ENCODE measurements at places on chromosomes 6 and 20. TPM values are rescaled to one million over a fixed set of nuclear protein-coding genes. Genes with fewer than 3 reads are reported as not detected.

GRCh38 chr6:4908062-4908461 lies 95.8 kb downstream of the RPP40 start:
- no peak for DNase-seq

DNA sequence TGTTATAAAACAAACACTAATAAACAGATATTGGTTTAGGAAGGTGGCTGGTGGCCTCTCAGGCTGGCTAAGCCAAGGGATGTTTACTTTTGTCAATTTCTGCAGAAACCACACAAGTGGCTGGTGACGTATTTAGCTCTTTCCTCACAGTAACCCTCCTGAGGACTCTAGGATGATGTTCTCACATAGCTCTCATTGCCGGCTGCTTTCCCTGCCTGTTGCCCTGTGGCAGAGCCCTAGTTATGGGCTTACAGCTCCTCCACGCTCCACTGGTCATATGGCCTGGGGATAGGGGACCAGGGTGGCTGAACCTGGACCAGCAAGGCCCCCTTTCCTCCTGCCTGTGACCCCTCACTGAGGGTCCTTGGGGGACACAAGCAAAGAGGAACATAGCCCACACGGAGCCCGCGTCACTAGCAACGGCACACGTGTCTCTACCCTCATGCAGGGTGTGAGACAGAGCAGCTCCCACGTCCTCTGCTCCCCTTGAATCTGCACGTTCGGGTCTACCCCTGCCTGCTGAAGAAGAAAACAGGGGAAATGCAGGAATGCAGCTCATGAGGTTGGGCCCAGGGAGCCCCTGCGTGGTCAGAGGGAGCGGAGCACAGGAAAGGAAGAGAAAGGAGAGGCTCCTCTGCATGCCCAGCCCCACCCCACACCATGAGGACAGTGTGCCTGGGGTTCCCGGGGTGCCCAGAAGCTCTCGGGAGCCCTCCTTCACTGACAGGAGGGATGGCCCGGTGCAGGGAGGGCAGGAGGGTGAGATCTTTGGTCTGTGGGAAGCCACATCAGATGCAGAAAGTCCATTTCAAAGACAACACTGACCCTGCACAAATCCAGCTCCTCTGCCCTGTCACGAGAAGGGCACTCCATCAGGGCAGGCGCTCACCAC lies 13.9 kb downstream of the RAMACL start:
- peak; percentile 98 for DNase-seq

The MYH7B gene
- 0.09 TPM for polyA plus RNA-seq

DNA sequence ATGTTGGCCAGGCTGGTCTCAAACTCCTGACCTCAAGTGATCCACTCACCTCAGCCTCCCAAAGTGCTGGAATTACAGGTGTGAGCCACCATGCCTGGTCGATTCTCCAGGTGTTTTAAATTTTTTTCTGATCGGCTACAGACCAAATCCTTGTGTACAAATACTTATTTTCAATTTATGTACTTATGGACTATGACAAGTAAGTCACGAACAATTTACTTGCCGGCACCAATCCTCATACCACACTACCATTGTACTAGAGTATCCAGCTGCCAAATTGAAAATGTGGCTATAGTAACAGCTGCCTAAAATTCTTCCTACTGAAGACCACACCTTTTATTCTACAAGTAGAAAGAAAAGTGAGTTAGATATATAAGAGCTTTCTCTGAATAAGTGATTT lies 26.9 kb downstream of the LIN28B start:
- DNase-seq, result no peak

The SNX21 gene
- polyA plus RNA-seq, result 19.2 TPM

The SNAP25 gene
- polyA plus RNA-seq, result 2.0 TPM

DNA sequence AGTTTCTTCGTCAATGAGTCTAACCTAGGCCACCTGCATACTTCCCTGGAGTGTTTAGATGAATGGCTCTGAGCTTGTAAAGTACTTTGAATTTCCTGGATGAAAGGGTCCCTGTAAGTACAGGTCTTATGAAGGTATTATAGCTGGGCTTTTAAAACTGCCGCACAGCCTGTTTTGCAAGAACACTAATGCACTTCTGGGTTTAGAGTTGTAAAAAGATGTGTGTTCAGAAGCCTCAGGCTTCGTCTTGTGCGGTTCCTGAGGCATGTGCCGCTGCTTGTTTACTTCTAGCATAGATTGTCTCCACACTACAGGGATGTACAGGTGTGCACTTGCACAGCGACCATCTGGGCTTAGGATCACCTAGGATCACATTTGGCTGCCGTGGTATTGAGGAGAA lies 324.5 kb downstream of the SOX4 start:
- no peak for DNase-seq

The DCDC2 gene
- not detected for polyA plus RNA-seq

GRCh38 chr20:15930311-15931305 lies 642.6 kb downstream of the KIF16B start:
- DNase-seq, result peak; percentile 39

DNA sequence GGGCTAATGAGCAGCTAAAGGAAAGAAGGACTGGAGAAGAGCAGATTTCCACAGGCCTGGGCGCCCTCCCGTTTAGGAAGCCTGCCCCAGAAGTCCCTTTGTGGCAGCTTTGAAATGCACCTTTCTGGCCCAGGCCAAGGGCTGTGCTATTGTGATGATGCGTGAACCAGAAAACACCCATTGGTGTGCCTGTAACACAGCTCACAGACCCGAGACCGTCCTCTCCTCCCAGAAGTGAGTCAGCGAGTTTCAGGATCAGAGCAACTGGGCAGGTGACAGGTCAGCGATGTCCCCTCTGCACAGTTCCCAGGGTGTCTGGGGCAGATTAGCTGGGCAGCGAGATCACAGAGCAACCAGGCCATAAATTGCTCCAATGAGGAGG lies 71.9 kb upstream of the SULF2 start:
- no peak for DNase-seq

The MTHFD1L gene
- polyA plus RNA-seq, result 43.5 TPM

The VSX1 gene
- polyA plus RNA-seq, result not detected

The CRISP3 gene
- not detected for polyA plus RNA-seq

- DNase-seq, result peak; percentile 55
These were observed 136.3 kb downstream of the KIF13A start for GRCh38 chr6:17851001-17851719.

DNA sequence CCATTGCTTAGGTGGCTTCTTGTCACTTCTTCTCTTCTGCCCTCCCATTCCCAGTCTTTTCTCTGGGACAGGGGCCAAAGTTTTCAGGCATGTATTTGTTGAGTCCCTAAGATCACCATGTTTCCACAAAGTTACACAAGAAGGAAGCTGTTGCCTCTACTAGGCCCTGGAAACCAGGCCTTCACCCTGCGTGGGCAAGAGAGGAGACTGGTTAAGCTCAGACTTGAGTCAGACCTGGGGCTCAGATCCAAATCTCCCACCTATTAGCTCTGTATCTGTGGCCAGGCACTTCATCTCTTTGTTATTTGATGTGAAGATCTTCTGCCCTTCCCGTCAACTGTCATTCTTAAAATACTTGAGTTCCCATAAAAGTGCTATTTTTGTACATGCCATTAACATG lies 154.6 kb downstream of the SASH1 start:
- DNase-seq, result peak; percentile 75

GRCh38 chr20:59647271-59647670 lies 42.9 kb downstream of the PHACTR3 start:
- DNase-seq, result no peak

The ZBTB9 gene
- 4.7 TPM for polyA plus RNA-seq

DNA sequence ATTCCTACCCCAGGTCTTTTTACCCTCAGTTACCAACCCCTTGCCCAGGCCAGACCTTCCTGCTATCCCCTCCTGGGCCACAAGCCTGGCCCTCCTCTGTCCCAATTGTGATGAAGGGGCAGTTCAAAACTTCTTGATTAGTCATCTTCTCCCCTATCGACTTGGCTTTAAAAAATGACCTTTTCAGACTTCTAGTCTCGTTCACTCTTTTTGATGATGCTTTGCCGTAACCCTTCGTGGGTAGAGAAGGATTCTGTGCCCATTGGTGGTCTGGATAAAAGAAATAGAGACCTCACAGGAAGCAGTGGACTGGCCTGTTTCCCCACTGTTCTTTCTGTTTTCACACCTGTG lies 5.5 kb downstream of the VEGFA start:
- DNase-seq, result no peak

The PDE10A gene
- polyA plus RNA-seq, result 3.9 TPM

GRCh38 chr20:56072165-56072564 lies 66.8 kb upstream of the CBLN4 start:
- DNase-seq, result no peak

The NT5DC1 gene
- 12.0 TPM for polyA plus RNA-seq

The INSM1 gene
- not detected for polyA plus RNA-seq

DNA sequence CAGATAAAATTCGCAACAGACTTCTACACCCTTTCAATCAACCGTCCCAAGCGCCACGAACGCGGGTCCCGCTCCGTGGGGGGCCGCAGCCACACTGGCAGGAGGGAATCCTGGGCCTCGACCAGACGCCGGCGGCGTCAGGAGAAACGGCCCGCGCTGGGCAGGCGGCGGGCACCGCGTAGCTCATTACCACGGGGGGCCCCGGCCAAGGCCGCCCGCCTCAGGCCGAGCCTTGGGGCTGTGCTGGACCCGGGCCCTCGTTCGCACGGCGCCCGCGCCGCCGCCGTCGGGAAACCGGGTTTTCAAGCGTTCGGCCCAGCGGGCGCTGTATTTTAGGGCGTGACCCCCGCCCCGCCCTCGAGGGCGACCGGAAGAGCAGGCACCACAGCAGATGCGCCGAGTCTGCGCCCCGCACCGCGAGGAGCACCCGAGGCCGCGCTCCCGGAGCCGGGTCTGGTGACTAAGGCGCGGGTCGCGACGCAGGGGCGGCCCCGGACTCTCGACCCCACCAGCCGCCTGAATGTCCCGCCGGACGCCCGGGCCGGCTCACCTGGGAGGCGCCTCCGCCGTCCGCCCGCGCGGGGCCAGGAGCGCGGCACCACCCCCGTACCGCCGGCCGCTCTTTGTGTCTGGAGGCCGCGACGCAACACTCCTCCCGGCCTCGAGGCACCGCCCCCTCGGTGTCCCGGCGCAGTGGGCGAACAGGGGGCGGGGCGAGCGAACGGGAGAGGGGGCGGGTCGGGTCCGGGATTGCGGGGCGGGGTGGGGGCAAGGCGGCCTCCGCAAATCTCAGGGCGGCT lies at the start of gene NINL:
TSS of gene NINL (minus strand) at position 627 of the 800 bp plus-strand sequence. CDS start 58,944 bp downstream, outside the sequence.
- DNase-seq, result peak; percentile 48

- DNase-seq, result no peak
These were observed 1.4 kb downstream of the NCR2 start for GRCh38 chr6:41336824-41337223.

GRCh38 chr20:49045440-49046086 lies 549 bp upstream of the CSE1L start:
- DNase-seq, result peak; percentile 6

The OR12D3 gene
- polyA plus RNA-seq, result not detected

The PHACTR3 gene
- polyA plus RNA-seq, result not detected

DNA sequence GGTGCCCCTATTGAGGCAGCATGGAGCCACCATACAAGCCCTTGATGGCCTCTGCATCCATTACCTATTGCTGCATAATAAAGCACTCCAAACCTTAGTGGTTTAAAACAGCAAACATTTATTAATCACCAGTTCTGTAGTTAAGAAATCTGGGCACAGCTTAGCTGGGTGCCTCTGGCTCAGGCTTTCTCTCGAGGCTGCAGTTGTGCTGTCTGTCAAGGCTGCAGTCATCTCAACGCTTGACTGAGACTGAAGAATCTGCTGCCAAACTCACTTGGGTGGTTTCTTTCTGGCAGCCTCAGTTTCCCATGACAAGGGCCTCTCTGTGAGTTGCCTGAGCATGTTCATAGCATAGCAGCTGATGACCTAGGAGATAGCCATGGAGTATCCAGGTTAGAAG lies 207.4 kb upstream of the LRFN2 start:
- no peak for DNase-seq

DNA sequence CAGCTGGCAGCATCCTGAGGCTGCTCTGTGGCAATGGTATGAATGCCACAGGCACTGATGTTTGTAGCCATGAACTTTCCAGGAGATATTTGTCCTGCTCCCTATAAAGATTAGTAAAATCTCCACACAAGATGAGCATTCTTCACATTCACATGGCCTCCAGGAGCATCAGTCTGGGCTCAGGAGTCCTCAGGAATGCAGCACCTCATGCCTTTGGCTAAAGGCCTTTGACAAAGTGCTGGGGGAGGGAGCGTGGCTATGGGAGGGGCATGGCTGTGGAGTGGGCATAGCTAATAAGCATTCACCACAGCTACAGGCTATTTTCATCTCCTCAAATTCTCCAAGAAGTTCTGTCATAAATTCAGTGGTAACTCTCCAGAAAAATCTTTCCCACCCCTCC lies 90.5 kb upstream of the LY86 start:
- no peak for DNase-seq

DNA sequence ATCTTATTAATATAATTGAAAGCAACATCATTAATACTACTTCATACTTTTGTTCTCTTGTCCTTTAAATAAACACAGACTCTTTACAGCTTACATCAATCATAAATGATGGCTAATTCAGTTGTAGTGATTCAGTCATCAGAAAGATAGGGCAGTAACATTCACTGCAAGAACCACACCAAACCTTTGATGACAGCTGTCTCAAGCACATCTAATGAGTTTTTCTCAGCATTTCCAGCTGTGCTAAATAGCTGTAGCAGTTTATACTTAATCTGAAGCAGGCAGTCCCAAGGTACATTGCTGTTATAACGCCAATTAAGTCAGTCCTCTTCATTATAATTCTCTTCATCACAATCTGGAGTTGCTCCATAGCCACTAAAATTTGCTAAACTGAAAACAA lies 45.7 kb downstream of the PREP start:
- no peak for DNase-seq

The RGS17 gene
- polyA plus RNA-seq, result 0.75 TPM

- no peak for DNase-seq
These were observed 54.9 kb upstream of the ARHGAP18 start for GRCh38 chr6:129764761-129765407.

The ZNF451 gene
- polyA plus RNA-seq, result 8.0 TPM

- DNase-seq, result no peak
These were observed 20.5 kb upstream of the FOXC1 start for GRCh38 chr6:1589208-1589607.

The RAB23 gene
- 10.8 TPM for polyA plus RNA-seq
